ENCODE measurements at places on chromosomes 4 and X.

DNA sequence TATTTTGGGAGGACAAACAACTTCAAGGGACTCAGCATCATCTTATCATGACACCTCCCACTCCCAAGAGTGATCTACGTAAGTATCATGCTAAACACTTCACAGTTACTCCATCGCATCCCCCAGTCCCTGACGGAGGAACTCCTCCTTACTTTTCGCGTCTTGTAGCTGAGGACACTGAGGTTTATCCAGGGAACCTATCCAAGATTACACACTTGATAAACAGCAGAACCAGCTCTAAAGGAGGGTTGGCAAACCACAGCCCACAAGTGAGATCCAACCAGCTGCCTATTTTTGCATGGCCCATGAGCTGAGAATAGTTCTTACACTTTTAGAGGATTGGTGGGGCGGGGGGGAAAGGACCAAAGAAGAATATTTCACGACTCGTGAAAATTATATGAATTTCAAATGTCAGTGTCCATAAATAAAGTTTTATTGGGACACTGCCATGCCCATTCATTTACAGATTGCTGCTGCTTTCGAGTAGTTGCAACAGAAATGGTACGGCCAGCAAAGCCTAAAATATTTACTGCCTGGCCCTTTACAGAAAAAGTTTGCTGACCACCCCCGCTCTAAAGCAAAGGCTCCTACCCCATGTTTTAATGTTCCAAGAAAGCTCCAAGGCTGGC, 47.8 kb downstream of the SEPSECS start:
- DNase-seq, result no peak

GRCh38 chrX:24294619-24295018, 19.2 kb downstream of the SUPT20HL2 start:
- no peak for DNase-seq

GRCh38 chr4:78293348-78293747, 236.2 kb downstream of the FRAS1 start:
- no peak for DNase-seq

DNA sequence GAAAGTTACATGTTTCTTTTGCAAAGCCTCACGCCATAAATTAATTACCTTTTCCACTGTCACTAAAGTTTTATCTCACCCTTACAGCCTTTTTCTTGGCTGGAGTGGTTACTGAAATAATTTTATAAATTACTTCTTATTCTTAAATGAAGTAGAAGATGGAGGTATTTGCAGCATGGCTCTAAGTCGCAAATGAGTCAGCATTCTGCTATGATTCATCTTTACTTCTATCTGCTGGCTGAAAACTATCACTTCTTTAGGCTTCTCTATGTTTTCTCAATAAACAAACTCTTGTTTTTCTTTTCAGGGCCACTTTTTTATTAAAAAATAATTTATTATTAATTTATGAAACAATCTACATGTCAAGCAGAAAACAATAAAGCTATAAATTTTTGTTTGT, 210.2 kb upstream of the GYPA start:
- no peak for DNase-seq

GRCh38 chrX:20965270-20966044, 408.8 kb upstream of the CNKSR2 start:
- no peak for DNase-seq

DNA sequence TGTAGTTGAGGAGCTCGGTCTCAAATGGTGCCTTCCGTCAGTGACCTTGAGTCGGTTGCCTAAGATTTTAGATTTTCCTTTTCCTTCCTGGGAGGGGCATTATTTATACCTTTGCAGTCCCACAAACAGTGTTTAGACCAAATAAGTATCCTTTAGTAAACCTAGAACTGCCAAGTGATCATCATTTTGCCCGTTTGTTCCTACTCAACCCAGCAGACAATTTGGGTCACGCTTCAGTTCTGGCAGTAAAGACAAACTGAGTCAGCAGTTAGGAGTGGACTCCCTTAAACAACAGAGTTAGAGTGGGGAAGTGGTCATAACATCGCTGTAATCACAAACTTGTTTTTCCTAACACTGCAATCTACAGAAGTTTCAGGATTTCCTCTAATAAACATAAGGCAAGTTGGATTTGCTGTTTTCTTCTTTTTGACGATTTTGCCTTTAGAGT, 777 bp upstream of the WDFY3 start:
- DNase-seq, result no peak

DNA sequence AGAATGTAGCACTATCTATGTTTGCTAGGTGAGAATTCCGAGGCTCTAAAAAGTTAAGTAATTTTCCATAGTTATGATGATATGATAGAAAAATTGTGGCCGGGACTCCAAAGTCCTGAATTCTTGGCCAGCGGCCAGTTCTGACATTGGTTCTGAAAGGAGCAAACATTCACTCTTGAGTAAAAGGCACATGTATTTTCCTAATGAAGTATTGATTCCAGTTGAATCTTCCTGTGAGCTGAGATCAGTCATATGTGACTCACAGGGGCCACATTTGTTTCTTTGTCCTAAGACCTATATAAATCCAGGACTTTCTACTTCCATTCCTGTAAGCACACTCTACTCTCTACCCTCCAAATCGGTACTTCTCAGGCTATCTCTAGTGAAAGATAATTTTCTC, 349.9 kb downstream of the BMPR1B start:
- DNase-seq, result no peak

DNA sequence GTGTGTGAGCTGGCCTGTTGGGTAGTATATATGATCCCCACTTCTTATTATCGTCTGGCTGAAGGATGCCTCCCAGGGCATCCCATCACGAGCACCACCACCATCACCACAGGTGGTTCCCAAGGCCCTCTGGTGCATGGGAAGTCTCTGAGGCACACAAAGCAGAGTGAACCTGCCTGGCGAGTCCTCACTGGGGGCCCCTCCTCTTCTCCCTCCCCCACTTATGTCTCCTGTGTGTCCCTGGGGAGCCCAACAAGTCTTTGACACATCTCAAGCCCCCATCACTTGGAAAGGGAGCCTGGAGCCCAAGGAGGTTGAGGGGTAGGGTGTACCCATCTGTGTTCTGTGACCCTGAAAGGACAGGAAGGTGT, 45.5 kb upstream of the NKX1-1 start:
- DNase-seq, result no peak

GRCh38 chrX:22053481-22053880, 21.4 kb downstream of the PHEX start:
- DNase-seq, result no peak

DNA sequence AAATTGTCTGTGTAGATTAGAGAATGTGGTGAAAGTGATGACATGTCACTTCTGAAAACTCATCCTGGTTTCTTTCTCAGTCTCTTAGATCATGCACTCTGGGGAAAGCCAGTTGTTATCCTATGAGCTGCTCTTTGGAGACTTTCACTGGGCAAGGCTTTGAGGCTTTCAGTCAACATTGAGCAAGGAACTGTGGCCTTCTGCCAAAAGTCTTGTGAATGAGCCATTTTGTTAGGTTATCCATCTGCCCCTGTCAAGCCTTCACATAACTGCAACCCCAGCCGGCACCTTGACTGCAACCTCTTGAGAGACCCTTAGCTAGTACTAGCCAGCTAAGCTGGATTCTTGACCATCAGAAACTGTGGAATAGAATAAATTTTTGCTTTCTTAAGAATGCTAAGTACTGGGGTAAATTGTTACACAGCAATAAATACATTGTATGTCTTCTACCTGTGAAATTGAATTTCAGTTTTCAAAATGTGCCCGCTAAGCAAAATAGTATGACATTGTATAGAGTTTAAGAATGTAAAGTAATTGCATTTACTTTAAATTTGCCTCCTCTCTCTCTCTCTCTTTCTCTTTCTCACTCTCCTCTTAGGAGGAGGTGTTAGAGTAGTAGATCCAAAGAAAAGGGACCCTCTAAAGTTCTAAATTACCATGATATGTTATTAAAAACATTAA, 1273.0 kb downstream of the RAPGEF2 start:
- DNase-seq, result no peak

DNA sequence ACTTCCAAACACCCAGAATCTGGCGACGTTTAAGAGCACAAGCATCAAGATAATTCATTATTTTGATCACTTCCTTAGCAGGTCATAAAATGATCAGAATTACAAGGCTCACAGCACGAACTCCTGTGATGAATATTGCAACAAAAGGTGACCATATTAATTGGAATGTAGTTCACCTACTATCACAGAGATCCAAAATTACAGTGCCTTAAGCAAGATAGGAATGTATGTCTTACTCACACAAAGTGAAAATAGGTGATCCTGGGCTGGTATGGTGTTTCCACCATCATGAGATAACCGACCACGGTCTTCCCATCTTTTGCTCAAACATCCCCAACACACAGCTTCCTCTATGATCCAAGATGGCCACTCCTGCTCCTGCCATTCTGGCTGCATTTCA, 131.2 kb downstream of the SCFD2 start:
- DNase-seq, result no peak

- DNase-seq, result no peak
Measured at GRCh38 chrX:70720721-70721120, 187.8 kb downstream of the TEX11 start.

GRCh38 chr4:7335344-7336066, 99.2 kb downstream of the PSAPL1 start:
- DNase-seq, result no peak

All from stimulated activated CD8-positive, alpha-beta memory T cell treated with anti-CD3 and anti-CD28 coated beads, Interleukin-2, amount 100 ng/mL, for 1 hour (primary cell).